ENCODE measurements at places on chromosomes 2 and 18.

- no peak for DNase-seq
These were observed 28.5 kb downstream of the DAPL1 start for GRCh38 chr2:158823486-158824237.

DNA sequence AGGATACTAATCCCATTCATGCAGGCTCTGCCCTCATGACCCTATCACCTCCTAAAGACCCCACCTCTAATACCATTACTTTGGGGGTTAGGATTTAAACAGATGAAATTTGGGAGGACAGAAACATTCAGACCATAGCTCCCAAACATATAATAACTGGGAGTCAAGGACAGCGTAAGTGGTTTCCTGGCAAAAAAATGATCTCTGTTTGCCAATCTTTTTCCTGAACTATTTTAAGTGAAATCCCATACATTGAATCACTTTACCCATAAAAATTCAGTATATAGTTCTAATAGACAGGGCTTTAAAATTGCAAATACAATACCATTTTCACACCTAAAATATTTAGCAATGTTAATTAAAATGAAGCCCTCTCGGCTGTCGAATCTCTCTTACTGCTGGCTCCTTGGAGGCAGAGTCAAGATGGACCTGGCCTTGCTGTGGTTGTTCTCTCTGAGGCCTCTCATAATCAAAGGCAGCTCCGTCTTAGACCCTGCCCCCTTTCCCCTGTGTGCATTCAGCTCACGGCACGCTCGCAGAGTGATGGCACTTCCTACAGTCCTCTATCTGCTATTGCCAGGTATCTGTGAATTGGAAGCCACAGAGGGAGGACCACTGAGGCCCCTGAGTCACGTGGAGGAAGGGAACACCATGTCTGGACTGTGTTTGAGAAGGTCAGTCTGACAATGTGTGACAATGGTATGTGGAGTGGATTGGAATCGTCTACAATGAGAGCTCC lies 132.3 kb downstream of the UXS1 start:
- no peak for DNase-seq

- DNase-seq, result no peak
These were observed 12.9 kb upstream of the DPP4 start for GRCh38 chr2:162086904-162087303.

DNA sequence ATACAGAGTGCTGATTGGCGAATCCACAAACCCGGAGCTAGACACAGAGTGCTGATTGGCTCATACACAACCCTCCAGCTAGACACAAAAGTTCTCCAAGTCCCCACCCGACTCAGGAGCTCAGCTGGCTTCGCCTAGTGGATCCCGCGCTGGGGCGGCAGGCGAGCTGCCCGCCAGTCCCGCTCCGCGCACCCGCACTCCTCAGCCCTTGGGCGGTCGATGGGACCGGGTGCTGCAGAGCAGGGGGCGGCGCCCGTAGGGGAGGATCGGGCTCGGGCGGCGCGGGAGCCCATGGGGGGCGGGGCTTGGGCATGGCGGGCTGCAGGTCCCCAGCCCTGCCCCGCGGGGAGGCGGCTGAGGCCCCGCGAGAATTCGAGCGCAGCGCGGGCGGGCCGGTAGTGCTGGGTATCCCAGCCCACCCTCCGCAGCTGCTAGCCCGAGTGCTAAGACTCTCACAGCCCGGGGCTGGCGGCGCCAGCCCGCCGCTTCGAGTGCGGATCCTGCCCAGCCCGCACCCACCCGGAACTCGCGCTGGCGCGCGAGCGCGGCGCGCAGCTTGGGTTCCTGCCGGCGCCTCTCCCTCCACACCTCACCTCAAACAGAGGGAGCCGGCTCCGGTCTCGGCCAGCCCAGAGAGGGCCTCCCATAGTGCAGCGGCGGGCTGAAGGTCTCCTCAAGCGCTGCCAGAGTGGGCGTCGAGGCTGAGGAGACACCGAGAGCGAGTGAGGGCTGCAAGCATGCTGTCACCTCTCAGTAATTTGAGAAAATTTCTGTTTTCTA lies 75.5 kb upstream of the ATP5MC3 start:
- no peak for DNase-seq

GRCh38 chr18:4544142-4544541 lies 89.0 kb upstream of the DLGAP1 start:
- DNase-seq, result no peak

DNA sequence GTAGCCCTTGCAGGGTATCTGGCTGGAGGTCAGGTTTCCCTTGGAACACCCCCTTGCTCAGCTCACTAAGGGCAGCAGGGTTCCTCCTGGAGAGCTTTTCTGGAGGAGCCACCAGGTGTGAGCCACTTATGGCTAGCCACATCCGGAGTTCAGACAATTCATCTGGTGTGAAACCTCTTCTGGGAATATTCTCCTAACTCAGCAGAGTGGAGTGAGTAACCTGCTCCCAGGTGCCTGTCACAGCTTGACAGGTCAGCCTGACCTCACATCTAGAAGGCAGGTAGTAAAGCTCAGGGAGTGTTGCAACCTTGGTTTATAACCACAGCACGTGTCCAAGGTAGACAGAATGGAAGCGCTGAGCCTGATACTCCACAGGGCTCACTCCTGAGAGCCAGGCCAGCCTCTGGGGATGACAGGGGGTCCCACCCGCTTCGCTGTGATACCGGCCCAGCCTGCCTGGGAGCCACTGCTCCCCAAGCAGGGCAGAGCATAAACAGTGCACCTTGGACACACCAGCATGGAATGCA lies 62.6 kb upstream of the TGFA start:
- DNase-seq, result no peak

DNA sequence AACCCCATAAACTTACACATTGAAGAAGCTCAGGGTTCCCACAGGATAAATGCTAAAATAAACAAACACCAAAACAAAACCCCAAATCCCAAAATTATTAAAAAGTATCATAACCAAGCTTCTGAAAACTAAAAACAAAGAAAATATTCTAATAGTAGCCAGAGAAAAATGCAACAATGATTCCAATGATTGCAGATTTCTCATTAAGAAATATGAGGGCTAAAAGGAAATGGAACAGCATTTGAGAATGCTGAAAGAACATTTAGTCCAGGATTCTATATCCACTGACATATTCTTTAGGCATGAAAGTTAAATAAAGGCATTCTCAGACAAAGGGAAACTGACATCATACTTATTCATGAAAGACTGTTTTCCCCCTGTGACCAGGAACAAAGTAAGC lies 212.4 kb downstream of the SLC4A10 start:
- no peak for DNase-seq

DNA sequence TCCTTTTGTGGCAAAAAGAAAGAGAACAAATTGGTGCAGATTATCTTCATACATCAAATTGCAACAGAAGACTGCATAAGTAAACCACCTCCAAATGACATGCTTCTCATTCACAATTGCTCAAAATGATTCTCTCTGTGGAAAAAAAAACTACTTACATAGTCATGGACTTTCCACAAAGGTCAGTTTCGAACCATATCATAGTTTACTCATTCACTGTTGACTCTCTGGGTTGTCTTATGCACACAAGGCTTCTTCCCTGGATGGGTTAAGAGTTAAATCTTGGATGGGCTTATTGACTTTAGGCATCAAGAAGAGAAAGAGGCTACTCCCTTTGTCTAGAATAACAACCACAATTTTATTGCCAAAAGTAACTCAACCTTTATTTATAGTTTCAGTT lies 91.3 kb upstream of the RAB27B start:
- DNase-seq, result no peak

DNA sequence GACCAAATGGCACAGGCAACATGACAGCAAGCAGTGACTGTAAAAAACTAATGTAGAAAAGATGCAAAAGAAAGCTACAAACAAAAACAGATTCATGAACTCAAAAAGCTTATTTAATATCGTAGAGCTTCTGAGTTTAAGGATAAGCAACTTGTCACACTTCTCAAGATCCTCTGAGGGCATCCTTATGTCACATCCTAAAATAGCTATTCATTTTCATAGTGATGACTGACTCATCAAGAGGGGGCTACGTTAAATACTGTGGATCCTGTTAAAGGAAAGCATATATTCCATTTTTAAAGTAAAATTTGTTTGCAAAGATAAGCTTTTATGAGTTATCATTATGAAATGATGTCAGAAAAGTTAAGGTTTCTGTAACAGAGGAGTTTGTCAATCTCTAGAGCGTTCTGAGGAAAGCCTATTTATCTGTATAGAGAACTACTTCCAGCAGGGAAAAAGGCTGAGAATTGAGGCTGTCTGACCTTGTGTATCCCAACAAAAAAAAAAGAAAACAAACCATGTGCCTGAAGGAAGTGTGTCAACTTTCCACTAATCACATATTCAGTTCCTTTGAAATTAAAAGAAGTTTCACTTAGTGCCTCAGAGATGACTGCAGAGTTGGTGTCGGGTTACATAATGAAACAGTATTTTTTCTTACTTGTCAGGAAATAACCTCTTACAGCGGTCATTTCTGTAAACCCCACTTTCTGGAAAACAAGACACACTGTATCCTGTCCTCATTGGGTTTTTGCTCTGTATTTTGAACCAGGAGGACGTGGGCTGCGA lies 115.5 kb downstream of the ESCO1 start:
- DNase-seq, result no peak

- DNase-seq, result no peak
These were observed 2.7 kb downstream of the SEMA4C start for GRCh38 chr2:96866986-96867755.

GRCh38 chr2:16162491-16163040 lies 222.2 kb downstream of the MYCN start:
- no peak for DNase-seq

- DNase-seq, result no peak
These were observed 360.3 kb downstream of the FBXO15 start for GRCh38 chr18:73787316-73787715.

GRCh38 chr2:38076152-38076709 lies 280 bp upstream of the CYP1B1 start:
- peak; percentile 48 for DNase-seq

GRCh38 chr18:634551-635045 lies 22.9 kb upstream of the TYMS start:
- DNase-seq, result no peak

DNA sequence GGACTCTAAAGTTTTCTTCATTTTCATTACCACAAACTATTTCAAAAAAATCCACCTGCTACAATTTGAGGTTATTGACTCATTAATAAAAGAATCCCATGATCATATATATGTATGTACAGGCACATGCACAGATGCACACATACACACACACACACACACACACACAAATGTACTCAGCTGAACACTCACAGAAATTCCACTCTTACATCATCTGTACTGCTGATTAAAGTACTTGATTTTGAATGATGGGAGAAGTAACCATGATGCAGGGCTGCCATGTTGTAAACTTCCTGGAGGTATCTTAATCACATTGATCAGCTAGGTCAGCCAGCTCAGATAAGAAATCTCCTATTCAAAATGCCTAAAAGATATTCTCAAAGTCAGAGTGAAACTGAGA lies 1313.2 kb upstream of the NRXN1 start:
- no peak for DNase-seq

- DNase-seq, result no peak
These were observed 45.0 kb downstream of the PHLPP1 start for GRCh38 chr18:62760403-62760734.

DNA sequence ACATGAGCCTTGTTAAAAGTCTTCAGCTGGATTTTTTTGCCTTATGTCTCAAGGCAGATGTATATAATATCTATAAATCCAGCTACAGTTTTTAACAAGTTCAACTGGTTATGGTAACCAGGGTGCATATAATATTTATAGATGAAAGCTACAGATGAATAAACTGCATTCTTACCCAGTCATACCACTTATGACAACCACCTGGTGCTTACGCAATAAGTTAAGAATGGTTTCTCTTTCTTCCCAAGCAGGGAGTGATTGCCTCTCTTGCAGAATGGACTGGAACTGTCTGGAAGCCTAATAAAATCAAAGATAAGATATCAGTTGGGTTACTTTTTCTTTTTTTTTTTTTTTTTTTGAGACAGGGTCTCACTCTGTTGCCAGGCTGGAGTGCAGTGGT lies 19.6 kb downstream of the DHX57 start:
- DNase-seq, result no peak

GRCh38 chr18:42086288-42086687 lies 131.3 kb downstream of the PIK3C3 start:
- DNase-seq, result no peak

DNA sequence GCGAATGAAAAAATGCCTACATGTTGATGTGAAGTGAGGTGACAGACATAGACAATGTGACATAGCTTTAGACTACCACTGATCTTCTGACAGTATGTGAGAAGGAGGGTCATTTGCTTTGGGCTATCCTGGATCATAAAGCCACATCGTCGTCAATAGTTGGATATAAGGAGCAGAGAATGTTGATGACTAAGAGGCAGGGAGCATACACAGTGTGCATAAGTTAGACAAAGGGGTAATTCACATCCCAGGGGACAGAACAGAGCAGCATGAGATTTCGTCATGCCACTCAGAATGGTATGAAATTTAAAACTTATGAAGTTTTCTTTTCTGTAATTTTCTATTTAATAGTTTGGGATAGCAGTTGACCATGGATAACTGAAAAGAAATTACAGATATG lies 403.2 kb downstream of the DSC3 start:
- no peak for DNase-seq

- no peak for DNase-seq
These were observed 118.8 kb upstream of the RBBP8 start for GRCh38 chr18:22814329-22814703.

DNA sequence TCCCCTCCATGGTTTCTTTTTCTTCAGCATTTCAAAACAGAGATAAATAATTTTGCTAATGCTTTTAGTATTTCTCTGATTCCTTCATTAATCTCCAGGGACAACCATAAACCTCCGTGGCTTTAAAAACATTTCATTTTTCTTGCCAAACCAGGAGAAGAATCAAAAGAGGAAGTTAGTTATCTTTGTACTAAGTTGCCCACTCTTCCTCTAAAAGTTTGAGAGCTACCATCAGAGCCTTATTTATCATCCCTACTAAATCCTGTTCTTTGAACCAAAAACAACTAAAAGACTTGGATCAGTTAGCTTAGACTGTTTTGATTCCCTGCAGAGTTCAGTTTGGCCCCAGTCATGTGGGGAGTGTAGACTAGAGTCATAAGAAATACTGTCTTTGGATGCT lies 208.4 kb downstream of the SETBP1 start:
- no peak for DNase-seq

DNA sequence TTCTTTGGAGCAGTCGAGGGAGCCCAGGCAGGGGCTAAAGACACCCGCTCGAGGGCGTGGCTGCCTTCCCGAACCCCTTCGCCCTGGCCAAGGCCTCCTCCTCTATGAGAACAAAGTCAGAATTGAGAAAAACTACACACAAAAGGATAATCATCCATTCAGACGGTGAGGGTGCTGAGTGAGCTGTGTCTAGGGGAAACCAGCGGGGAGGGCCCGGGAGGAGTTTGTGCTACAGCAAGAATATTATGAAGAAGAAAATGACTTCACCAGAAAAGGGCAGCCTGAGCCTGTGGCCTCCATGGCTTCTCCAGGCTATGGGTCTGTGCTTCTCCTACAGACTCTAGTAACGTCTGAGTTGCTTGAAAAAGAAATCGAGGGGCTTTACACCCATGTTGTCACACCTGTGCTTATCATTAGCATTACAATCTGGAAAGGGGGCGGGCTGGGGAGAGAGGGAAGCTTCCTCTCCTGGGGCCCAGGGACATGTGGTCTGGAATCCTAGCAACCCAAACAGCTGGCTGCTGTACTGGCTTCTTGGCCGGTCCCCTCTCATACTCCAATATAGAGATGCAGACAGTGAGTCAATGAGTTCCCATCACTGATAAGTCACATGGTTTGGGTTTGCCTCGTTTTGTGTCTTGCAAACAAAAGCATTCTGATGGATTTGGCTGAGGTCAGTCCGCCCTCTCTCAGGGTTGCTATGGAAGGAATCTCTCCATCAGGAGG lies 52.0 kb upstream of the ARL4C start:
- no peak for DNase-seq

- DNase-seq, result no peak
These were observed 38.1 kb upstream of the LCLAT1 start for GRCh38 chr2:30408961-30409387.

- peak; percentile 12 for DNase-seq
These were observed 188.8 kb downstream of the ZEB2 start for GRCh38 chr2:144330951-144331673.

All from stimulated activated CD4-positive, alpha-beta T cell treated with anti-CD3 and anti-CD28 coated beads, Interleukin-2, amount 100 ng/mL, for 48 hours (primary cell).